ENCODE measurements at places on chromosomes 5 and 9. TPM values are rescaled to one million over a fixed set of nuclear protein-coding genes. Genes with fewer than 3 reads are reported as not detected.
A peak's percentile ranks its signal among the peaks of the same experiment; 100 is the strongest.

GRCh38 chr9:129140397-129141065 lies 29.3 kb downstream of the PTPA start:
- no peak for DNase-seq

DNA sequence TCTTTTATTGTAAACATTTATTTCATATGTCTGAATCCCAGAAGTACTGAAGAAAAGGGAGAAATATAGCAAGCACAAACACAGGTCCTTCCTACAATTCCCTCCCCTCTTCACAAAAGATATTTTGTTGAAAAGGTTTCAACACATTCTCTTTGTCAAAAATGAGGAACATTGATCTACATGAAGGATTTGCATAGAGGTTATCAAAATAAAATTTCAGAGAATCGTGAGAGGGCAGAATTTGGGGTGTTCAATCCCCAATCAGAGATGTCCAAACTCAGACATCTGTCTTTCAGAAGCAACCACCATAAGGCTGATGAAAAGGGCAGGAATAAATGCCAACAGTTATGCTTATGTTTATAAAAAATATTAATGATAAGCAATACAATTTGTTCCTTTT lies 69.2 kb downstream of the MARCHF3 start:
- no peak for DNase-seq

DNA sequence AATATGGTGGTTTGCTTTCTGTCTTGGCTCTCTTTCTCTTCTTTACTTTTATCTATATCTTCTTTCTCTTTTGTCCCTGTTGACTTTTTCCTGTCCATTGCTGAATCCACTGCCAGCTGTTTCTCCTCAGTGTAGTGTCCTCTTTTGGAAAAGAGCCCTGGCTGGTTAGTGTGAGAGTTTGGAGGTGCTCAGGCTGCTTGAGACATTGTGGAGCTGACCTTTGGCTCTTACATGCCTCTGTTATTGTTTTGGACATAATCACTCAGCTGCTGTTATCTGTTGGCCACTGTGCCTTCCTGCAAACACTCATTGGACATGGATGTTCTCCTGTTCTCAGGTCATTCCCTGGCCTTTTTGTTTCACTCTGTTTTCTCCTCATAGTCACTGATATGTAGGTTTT lies 295.4 kb upstream of the RIOK2 start:
- no peak for DNase-seq

DNA sequence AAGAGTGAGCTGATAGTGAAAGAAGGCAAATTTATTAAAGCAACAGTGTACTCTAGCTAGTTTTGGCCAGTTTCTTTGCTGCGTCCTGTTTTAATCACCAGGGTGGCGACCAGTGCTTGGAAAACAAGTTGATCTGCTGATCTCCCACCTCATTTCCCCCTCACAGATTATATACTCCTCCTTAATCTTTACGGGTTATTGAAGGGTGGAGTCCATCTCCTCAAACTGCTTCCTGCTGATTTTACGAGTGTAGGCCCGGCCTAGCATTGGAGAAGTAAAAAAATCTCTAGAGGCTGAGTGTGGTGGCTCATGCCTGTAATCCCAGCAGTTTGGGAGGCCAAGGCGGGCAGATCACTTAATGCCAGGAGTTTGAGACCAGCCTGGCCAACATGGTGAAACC lies 14.0 kb upstream of the CFAP95 start:
- no peak for DNase-seq

DNA sequence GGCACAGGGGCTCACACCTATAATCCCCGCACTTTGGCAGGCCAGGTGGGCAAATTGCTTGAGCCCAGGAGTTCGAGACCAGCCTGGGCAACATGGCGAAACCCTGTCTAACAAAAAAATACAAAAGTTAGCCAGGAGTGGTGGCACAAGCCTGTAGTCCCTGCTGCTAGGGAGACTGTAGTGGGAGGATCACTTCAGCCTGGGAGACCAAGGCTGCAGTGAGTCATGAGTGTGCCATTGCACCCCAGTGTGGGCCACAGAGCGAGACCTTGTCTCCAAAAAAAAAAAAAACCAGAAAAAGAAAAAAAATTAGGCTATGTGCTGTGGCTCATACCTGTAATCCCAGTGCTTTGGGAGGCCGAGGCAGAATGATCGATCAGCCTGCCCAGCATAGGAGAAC lies 58.5 kb upstream of the EIF4EBP3 start:
- DNase-seq, result no peak

GRCh38 chr5:91401175-91401574 lies 18.1 kb upstream of the ARRDC3 start:
- no peak for DNase-seq

DNA sequence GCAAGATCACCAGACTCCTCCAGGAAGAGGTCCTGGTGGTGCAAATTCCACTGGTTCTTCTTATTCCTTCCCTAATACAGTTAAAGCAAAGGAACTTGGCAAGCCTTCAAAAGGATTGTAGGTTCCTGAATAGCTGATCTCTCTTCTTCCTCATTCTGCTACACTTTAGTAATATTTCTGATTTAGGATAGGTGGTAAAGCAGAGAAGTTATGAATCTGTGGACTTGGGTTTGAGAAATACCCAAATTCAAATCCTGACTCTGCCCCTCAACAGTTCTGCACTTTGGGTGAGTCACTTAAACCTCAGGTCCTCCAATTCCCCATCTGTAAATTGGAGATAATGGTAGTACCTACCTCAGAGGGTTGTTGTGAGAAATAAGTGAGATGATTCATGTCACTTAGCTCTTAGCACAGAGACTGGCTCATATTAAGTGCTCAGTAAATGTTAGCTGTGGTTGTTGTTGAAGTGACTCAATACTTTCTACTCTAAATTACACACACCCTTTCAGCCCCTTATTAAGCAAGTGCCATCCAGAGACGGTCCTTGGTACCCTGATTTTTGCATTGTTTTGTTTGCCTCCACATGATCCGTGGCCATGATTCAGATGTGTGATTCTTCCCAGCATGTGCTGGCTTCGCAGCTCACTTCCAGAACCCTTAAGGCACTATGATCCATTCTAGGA lies 5.2 kb downstream of the SH3RF2 start:
- DNase-seq, result no peak

- DNase-seq, result no peak
Measured at GRCh38 chr9:106728860-106729259, 134.1 kb upstream of the ZNF462 start.

DNA sequence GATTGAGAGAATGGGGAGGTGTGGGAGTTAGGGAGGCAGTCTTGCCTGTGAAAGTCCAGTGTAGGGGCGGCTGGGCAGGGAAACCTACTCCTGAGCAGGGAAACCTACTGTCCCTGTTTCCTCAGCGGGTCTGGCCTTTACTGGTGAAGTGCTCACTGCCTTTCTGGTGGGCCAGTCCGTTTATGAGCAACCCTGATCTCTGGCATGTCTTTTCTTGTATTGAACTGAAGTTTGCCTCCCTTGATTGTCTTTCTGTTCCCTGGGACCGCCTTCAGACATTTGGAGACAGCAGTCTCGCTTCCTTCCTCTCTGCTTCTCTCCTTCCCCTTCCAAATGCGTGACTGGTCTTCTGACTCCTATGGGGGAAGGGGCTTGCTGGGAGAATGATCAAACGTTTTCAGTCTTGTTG lies 2.9 kb downstream of the SNX18 start:
- peak; percentile 48 for DNase-seq

- no peak for DNase-seq
Measured at GRCh38 chr5:9713356-9713755, 83.2 kb upstream of the TAS2R1 start.

- DNase-seq, result no peak
Measured at GRCh38 chr5:34047774-34048572, 5.0 kb upstream of the C1QTNF3 start.

DNA sequence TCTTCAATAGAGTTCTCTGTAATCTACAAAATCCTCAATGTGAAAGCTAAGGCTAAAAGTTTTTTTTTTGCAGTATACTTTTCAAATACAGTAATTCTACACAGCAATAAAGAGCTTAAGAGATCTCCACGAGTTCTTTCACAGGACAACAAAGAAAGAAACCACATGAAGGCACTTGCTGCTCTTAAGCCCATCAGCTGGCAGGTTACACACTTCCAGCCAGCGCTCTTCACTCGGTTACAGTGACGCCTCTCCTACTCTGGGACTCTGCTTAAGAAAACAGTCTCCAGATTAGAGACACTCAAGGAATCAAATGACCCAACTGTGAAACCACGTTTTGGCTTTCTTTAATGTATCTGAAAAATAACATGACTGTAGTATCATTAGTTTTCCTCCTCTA lies 85.0 kb downstream of the ROR2 start:
- no peak for DNase-seq

DNA sequence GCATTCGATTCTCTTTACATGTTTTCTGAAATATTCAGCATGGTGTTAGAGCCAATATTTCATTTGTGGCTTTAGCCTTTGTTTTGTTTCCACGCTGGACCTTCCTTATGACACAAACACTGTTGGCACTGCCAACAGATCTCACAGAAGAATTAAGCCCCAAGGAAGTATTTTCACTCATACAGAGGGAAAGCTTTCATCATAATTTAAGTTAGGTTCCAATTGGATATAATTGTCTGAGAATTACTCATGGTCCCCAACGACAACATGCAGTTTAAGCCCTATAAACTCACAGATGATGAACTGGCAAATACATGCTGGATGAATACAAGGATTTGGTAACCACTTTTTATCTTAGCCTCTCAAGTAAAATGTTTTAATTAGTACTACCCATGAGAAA lies 259.5 kb downstream of the EBF1 start:
- DNase-seq, result no peak

GRCh38 chr9:90795871-90796317 lies 5.7 kb upstream of the SYK start:
- DNase-seq, result no peak

- DNase-seq, result no peak
Measured at GRCh38 chr5:56759521-56760216, 55.7 kb upstream of the MAP3K1 start.

DNA sequence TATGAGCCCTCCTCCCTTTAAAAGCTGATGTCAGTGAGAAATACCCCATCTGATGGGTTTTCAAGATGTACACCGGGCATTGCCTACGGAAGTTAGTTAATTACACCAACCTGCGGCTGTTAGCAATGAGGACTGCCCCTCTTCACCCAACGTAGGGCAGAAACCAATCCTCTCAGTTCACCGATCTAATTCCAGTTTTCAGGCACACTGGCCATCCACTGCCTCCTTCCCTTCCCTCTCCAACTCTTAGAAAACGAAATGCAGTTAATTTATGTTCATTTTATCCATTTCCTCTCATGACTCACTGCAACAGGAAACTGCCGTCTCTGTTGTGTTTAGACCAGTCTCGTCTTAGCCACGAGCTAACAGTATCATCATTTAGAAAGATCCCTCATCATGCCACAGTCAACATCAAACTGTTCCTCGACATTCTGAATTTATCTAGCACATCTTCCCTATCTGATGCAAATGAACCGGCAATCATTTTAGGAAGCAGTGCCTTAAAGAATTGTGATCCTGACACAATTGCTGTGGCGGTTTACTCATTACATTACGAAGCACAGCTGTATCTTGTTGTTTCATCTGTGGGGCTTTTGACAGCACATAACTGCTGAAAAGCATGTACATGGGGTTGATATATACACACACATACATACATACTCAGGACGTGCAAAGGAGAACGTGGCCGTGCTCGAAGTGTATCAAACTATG lies 168.6 kb downstream of the EFNA5 start:
- DNase-seq, result no peak

DNA sequence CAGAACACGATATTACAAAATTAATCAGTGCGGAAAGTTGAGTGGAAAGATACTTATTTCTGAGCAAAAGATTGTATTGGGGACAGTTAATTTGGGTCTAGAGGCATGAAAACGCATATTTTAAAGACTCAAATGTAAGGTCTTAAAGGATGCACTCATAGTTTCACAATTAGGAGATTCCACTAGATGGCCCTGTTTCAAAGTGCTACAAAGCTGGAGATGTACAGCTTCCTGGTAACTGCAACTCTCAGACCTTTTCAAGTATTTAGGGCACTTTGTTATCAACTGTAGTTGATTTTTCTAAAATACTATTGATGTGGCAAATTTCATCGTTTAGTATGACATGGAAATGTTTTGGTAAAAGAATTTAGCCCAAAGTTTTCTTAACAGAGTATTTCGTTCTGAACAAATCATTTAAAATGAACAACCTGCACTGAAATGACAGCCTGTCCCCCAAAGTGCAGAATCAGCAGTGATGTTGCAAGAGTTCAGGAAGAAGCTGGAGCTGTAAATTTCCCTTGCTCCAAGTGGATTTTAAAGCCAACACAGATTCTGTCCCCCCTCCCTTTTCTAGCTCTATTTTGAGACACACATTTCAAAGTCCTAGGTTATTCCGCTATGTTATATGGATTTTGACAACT lies 16.2 kb upstream of the NDUFB6 start:
- no peak for DNase-seq

GRCh38 chr9:125444956-125445506 lies 183.4 kb downstream of the GAPVD1 start:
- DNase-seq, result no peak

GRCh38 chr5:110104726-110105669 lies 415.3 kb downstream of the MAN2A1 start:
- DNase-seq, result no peak

GRCh38 chr9:13718539-13718938 lies 439.0 kb upstream of the MPDZ start:
- DNase-seq, result no peak

DNA sequence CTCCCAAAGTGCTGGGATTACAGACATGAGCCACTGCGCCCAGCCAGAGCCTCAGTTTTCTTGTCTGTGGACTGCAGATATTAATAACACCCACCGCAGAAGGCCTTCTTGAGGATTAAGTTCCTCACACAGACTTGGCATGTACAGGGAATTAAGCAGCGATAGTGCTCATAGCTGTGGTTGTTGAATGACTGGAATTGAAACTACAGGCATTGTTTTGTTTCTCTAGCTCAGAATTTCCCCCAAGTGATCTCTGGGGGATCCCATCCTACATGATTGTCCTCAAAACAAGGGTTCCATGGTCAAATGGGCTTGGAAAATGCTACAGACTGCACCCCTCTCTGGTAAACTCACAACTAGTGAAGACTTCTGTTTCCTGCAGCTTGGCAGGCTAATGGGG lies 44.2 kb upstream of the TDRD7 start:
- DNase-seq, result no peak

DNA sequence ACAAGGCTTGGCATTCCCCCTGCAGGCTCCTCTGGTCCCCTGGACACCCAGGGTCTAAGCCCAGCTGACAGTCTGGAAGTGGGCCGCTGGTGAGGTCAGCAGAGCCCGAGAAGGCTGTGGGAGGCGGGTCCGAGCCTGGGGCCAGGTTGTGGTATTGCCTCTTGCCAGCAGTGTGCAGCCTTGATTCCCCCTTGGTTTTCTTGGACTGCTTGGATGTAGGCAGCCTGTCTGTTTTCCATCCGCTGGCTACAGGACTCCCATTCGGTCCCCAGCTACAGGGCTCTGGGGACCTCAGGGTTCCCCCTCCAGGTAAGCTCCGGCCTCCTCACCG lies 1.6 kb downstream of the AIF1L start:
- DNase-seq, result no peak

DNA sequence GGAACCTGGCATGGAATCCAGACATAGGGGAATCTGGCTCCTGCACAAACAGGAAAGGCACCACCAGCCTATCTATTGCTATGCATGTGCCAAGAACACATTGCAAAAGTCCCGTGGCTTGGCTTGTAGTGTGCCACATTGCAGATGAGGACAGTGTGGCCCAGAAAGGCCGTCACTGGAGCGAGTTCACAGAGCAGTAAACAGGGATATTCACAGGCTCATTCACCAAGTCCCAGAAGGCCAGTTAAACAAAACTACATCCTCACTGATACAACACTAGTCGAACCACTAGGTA lies 39.6 kb upstream of the TRIM32 start:
- peak; percentile 91 for DNase-seq

GDA gene
- 2.0 TPM for total RNA-seq

OR1N1 gene
- total RNA-seq, result not detected

SPATA31C1 gene
- total RNA-seq, result not detected

SLC36A3 gene
- total RNA-seq, result not detected

LRRC19 gene
- total RNA-seq, result not detected

SH3PXD2B gene
- total RNA-seq, result 27.9 TPM

ANKRD34B gene
- total RNA-seq, result not detected

SEMA5A gene
- 13.4 TPM for total RNA-seq

Data from lower leg skin (tissue), 4 donors.